ENCODE measurements at places on chromosomes 7 and 10.

DNA sequence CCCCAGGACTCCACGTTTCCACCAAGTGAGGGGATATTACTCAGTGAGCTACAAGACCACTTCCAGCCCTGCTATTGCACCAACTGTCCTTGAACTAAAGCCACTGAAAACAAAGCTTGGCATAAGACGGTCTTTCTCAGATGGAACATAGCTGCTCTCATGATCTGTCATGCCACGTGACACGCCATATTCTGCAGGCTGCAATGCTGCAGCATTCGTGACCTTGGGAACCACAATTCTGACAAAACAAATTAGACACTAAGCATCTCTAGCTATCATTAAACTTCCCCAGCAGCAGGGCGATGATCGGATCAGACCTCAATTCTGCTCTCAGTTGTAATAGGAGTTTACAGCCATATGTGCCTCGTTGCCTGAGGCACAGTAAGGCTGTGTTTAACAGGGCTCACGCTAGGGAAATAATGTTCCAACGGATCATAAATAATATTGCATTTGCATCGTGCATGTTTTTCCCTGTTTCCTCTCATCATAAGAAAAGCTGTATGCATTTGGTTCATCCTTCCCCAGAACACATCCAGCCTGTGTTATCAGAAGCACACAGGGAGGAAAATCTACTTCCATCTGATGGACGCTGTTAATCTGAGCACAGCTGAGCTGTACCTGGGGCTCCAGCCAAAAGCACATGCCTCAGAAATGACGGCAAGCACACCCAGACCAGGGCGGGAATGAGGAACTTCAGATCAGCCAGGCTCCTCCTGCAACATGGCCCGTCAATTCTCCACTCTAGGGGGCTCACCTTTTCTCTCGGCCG lies 38.6 kb upstream of the CNPY1 start:
- no peak for DNase-seq

DNA sequence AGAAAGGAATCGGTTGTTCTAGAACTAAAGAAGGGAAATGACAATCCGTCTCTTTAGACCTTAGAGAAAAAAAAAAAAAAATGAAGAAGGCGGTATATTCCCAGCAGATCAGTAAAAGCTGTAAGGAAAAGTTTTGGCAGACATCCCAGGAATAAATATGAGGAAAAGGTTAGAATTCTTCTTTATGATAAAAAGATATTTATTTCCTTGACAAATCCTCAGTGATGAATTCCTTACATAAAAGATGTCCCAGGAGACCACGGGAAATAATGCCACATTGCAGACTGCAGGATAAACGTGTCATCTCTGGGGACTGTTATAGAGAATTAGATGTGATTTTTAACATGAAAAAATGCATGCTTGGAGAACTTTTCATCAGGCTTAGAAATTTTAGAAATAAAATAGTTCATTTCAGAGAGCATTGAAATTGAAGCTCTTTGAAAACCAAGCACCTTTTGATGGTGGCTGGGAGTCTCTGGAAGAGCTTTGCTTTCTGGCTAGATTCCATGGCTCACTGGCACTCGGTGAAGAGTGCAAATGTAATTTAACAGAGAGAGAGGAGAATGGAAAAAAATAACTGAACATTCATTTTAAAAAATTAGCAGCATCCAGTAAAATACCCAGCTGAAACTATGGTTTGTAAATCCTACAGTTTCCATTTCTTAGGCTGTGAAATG lies 98.2 kb downstream of the PRPF18 start:
- no peak for DNase-seq

GRCh38 chr10:110456046-110456445 lies 41.7 kb upstream of the DUSP5 start:
- no peak for DNase-seq

DNA sequence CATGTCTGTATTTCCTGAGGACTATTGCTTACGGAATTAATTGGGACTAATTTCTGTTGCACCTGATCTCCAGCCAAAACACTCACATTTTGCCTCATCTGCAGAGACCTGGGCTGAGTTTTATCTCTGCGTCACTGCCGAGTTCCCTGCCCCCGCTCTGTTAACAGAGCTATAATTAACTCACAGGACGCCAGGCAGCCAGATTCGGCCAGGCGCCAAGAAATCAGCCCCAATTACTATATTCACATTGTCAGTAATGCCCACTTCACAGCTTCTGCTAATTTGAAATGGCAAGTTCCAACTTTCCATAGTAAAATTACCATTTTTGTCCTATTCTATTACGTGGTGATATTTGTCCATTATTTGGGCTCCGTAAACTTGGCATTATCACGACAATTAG lies 130.5 kb downstream of the CUX1 start:
- no peak for DNase-seq

DNA sequence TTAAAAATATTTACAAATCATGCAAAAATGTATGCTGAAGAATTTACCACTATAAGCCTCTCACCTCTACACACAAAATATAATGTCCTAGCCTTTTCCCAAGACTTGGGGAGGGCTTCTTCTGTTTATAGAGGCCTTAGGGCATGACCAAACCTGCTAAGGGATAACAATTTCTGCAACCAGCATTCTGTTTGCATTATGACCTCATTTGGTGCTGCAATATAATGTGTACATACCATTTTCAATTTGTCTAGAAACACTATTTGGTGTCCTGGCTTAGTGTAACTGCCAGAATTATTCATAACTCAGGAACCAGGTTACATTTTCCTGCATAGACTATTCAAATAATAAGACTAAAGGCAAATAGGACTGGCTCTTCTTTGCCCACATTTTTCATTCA lies 446.6 kb upstream of the SORCS1 start:
- no peak for DNase-seq

- DNase-seq: peak; percentile 64
Observed at GRCh38 chr7:26199301-26200037, 1.1 kb downstream of the HNRNPA2B1 start.

- DNase-seq: no peak
Observed at GRCh38 chr7:55690-56248, 136.6 kb upstream of the FAM20C start.

DNA sequence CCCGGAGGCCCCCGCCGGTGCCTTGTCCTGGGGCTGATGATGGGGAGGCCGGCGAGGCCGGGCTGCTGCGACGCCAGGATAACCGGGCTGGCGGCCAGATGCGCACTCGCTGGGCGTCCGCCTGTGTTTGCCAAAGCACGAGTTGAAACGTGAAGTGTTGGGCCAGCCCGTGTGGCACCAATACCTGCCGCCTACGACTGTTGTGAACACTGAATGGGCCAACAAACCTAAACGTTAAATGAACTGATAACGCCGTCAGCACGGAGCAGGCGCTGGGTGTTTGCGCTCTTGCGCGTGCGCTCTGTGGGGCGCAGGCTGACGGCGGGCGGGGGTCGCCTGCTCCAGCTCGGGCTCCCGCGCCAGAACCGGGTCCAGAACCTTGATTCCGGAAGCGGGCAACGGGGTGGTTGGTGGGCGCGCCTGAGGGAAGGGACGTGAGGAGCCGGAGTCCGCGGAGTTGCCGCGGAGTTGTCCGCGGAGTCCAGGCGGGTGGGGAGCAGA lies 658 bp downstream of the CYP2E1 start:
- no peak for DNase-seq

- no peak for DNase-seq
Observed at GRCh38 chr10:113202011-113202410, 252.0 kb downstream of the TCF7L2 start.

DNA sequence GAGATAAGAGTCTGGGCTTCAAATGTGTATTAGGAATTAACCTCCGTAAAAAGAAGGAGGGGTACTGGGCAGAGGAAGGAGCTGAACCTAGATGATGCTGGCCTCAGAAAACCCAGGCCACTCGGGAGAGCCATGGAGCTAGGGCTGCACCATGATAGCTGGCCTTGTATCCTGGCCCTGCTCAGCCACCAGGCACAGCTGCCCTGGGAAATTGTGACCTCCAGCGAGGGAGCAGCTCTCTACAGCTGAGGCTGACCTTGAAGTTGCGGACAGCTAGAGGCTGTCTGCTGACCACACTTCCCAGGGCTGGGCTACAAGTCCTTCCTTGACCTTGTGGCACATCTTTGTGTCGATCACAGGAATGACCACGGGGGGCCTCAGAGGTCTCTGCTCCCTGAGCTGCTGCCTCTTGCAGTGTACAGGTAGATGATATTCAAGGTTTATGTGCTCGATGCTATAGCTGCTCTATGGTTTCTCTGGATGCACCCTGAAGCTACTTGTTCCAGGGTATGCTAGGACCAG lies 38.3 kb upstream of the SLC35B4 start:
- no peak for DNase-seq

DNA sequence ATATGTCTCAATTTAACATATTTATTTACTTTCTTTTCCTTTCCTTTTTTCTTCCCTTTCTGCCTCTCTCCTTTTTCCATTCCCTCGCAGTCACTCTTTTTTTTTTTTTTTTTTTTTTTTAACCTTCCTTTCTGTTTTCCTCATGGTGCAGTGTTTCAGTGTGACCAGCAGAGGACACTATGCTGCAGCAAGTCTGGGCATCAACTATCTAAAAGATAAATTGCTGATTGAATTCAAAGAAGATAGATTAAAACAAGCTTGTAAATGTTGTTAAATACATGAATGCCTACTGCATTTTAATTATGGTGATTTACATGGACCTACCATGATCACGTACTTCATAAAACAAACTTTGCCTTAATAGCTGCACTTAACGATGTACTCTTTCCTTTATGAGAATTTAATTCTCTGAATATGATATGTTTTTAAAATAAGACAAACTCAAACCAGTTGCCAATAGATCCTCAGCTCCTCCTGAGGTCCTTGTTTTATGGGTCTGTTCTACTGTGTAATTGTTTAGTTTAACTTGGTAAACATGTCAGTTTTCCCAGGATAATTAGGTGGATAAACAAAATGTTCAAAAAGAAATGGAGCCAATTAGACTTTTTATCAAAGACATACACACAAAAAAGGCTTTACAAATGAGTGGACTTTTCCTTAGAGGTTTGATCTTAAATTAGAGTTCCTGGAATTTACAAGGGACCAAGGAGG lies 101.0 kb upstream of the AGR3 start:
- DNase-seq: peak; percentile 10

DNA sequence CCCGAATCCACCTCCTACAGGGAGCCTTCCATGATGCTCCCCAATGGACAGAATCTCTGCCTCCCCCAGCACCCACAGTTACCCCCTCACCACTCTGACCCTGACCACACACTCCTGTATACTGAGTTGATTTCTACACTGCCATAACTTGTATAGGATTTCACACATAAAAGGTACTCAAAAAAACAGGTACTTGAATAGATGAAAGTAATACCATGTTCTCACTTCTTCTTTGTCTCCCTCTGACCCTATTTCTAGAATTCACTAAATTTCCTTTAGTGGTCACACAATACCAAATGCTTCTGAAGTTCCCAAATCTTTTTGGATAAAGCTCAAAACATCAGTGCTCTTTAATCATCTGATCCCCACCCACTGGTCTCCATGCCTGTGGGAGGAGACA lies 45.4 kb downstream of the HSPA12A start:
- no peak for DNase-seq

GRCh38 chr10:131735577-131735976 lies 165.2 kb upstream of the PPP2R2D start:
- no peak for DNase-seq

- no peak for DNase-seq
Observed at GRCh38 chr10:77647543-77648293, 10.1 kb upstream of the KCNMA1 start.

DNA sequence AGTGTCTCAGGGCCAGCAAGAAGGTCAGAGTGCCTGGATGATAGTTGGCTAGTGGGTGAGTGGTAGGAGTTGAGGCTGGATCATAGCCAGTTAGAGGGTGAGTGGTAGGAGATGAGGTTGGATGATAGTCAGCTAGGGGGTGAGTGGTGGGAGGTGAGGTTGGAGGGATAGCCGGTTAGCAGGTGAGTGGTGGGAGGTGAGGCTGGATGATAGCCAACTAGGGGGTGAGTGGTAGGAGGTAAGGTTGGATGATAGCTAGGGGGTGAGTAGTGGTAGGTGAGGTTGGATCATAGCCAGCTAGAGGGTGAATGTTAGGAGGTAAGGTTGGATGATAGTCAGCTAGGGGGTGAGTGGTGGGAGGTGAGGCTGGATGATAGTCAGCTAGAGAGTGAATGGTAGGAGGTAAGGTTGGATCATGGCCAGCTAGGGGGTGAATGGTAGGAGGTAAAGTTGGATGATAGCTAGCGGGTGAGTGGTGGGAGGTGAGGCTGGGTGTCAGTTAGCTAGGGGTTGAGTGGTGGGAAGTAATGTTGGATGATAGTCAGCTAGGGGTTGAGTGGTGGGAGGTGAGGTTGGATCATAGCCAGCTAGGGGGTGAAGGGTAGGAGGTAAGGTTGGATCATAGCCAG lies 226.6 kb downstream of the SDK1 start:
- DNase-seq: no peak

DNA sequence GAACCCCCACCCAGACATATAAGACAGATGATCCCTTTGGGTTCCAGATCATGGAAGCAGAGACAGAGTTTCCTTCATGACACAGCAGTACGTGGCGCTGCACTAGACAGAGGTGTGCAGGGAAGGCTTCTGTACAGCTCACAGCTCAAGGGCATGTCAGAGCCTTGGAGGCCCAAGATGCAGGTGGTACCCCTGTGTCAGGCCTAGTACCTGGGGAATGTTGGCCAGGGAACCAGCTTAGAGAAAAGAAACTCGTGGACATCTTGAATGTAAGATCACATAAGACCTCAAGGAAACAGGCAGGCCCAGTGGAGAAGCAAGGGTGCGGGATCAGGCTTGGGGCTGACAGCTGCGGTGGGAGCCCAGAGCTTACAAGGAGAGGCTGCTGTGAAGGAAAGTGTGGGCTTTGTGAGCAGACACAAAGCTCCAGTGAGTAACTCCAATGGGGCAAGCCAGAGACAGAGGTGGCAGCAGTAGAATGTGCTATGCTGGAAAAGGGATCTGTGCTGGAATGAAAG lies 91.4 kb downstream of the WDFY4 start:
- DNase-seq: no peak

DNA sequence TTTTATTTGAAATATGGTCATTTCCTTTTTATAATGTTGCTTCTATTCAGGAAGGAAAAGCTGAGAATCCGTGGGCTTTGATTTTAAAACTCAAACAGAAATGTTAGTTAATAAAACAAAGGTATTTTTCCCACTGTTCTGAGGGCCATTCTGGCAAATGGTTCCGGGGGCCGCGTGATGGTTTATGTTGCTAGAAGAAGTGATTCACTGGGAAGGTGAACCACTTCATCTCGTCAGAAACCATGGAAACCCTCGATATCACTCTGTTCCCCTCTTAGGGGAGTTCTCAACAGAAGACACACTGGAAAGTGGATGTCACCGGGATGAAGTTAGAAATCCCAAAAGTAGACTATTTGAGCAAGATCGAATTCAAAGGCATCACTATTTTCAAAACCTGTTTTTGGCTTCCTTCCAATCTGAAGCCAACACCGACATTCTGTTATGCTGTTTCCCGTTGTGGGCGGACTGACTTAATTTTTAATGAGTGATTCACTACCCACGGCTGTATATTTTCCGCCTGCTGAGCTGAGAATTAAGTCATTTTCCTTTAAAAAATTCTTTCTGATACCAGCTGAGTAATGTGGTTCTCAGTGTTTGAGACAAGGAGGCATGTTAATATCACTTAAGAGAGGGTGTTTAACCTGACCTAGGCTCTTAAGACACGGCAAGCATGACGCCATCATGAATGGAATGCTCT lies 84.1 kb downstream of the PTPRE start:
- peak; percentile 41 for DNase-seq
